ENCODE measurements at places on chromosomes 4 and X.

DNA sequence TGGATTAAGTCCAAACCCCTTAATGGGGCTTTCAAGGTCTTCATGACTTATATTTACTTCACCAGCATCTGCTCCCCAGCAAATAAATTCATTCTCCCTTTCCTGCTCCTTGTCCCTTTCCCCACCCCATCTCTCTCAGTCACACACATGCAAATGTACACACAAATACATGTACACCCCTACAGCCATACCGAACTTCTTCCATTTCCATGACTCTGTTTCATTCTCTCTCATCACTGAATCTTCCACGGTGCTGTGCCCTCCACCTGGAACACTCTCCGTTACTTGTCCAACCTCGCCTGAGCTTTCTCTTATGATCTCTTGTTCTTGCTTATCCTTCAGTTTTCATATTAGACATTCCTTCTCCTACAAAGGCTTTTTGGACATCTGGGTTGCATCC lies 22.0 kb upstream of the RPA4 start:
- no peak for DNase-seq

DNA sequence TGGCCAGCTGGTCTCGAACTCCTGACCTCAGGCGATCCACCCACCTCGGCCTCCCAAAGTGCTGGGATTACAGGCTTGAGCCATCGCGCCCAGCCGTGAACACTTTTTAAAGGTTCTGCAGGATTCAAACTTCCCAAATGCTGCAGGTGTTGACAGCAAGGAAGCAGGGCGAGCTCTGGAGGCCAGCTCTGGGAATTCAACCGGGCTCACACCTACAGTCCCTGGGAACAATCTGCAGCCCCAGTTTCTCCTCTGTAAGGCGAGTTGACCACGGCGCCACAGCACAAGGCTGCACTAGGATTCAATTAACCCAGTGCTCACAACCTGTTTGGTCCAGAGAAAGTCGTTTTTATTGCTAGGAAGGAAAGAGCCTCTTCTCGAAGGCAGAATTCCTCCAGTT lies 1.6 kb downstream of the MTNR1A start:
- DNase-seq, result no peak

- DNase-seq, result no peak
These were observed 130.1 kb downstream of the KLHL34 start for GRCh38 chrX:21528076-21528475.

DNA sequence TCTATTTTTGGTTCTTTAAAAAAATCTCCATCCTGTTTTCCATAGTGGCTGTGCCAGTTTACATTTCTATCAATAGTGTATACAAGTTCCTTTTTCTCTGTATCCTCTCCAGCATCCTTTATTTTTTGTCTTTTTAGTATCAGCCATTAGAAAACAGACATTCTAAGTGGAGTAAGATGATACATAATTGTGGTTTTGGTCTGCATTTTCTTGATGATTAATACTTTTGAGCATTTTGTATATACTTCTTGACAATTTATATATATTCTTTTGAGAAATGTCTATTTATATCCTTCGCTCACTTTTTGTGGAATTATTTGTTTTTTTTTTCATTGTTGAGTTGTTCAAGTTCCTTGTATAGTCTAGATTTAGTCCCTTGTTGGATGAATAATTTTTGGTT lies 382.2 kb upstream of the SPOCK3 start:
- DNase-seq, result no peak

- no peak for DNase-seq
These were observed 152.2 kb downstream of the TACR3 start for GRCh38 chr4:103567591-103567990.

- no peak for DNase-seq
These were observed 32.9 kb upstream of the STX18 start for GRCh38 chr4:4574792-4575191.

DNA sequence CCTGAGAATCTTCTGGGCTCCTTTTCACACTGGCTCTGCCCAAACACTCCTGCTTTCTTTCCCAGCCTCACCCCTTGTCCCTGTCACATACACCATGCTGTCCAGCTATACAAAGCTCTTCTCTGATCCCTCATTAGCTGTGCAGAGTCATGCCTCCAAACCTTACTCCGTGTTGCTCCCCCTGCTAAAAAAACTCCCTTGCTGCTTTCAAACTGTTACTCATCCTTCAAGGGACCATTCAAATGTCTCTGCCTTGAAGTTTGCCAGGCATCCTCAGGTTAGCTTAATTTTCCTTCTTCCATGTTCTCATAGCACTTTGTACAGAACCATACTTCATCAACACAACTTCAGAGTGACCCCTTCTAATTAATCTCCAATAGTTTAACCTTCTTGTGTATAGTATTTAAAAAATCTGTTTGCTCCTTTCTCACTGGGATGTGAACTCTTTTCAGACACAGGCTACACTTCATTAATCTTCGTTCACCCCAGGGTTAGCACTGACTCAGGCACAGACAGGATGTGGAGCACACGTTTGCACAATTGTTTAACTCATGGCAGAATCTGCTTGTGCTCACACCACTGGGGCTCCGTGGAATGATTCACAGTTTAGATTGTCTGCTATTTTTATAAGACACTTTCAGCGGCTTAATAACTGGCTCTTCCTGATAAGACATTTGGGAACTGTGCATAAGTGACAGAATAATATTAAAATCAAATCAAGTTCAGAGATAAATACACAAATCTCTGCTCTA lies 21.4 kb upstream of the SEL1L3 start:
- no peak for DNase-seq

DNA sequence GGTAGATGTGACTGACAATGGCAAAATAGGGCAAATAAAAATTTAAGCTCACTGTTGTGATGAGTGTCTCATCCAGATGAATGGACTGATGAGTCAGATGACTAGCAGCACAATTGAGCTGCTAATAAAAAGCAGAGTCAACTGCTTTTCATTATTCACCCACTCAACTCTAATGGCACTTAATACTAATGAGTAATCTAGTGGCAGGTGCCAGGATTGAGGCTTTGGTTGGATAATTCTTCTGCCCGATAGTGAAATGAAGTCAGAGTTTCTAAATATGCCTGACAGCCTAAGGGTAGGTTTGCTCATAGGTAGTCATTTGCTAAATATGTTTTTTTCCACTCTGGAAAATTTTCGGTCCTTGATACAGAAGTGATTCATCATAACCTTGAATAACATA lies 10.4 kb downstream of the OGT start:
- DNase-seq, result no peak

GRCh38 chr4:182711211-182711610 lies 206.0 kb downstream of the DCTD start:
- DNase-seq, result no peak

- no peak for DNase-seq
These were observed 34.6 kb upstream of the CPLX1 start for GRCh38 chr4:860561-860960.

GRCh38 chr4:19473569-19473968 lies 778.1 kb upstream of the SLIT2 start:
- no peak for DNase-seq

DNA sequence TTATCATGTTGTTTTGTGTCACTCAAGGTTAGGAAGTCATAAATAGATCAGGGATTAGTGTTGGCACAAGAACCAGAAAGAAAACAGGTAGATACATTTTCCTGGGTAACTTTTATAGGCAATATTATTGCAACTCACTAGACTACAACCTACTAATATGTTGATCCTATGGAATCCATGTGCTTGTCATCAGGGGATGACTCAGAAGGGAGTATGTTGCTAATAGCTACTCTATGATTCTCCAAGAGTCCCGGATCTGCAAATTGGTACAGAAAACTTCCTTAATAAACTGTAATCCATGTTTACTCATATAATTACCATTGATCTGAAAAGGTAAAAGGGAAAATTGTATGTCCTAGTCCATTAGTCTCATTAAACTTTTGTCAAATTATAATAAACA lies 11.7 kb upstream of the GNRHR start:
- DNase-seq, result no peak

DNA sequence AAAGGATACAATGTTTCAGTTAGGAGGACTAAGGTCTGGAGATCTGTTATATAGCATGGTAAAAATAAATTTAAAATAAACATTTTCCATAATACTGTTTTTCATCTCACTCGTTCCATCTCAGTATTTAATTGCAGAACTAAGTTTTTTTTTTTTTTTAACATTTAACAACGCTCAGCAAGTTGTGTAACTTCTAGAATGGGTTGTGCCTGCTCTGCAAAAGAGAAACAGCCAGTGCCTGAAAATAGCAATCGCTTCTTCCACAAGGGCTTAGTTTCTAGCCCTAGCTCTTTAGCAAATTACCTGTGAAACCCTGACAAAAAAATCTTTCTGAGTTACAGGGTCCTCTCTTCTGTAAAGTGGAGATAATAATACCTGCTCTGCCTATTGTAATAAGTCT lies 41.9 kb downstream of the CNGA1 start:
- no peak for DNase-seq

DNA sequence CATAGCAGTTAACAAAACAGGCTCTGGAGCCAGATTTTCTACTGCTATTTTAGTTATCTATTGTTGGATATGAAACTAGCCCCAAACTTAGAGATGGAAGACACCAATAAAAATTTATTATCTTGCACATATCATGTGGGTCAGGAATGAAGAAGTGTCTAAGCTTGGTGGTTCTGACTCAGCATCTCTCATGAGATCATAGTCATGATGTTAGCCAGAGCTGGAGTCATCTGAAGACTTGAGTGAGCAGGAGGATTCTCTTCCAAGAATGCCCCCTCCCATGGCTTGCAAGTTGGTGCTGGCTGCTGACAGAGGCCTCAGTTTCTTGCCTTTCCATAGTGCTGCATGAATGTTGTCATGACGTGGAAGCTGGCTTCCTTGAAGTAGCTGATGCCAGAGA lies 68.2 kb upstream of the TAPT1 start:
- DNase-seq, result no peak

DNA sequence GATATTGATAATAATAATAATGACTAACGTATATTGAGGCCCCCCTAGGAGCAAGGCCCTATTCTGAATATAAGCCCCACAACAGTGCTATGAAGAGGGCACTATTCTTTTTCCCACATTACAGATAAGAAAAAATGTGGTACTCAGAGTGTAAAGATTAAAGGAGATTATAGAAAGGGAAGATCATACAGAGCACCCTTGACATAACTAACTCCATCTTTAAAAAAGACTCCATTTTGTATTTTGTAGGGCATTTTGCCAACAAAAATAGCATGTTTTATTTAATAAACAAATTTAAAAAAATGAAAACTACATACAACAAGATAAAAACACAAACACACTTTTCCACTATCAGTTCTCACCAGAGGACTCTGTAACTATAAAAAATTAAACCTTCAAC lies 42.1 kb downstream of the GUCY1A1 start:
- DNase-seq, result no peak

DNA sequence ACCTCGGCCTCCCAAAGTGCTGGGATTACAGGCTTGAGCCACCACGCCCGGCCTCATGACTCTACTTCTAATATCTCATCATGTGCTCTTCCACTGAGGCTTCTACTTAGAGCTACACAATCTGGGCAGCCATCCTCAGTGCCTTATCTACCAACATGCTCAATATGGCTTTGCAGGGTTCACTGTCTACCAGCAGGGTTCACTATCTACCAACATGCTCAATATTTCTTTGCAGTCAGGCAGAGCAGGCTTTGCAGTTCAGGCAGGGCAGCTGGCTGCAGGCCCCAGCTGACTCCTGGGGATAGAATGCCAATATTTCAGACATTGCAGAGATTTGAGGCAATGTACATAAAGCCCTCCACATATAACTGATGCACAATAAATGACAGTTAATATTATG lies 47.5 kb downstream of the PKD2 start:
- DNase-seq, result no peak

GRCh38 chr4:147477439-147477838 lies 3.5 kb upstream of the EDNRA start:
- no peak for DNase-seq

DNA sequence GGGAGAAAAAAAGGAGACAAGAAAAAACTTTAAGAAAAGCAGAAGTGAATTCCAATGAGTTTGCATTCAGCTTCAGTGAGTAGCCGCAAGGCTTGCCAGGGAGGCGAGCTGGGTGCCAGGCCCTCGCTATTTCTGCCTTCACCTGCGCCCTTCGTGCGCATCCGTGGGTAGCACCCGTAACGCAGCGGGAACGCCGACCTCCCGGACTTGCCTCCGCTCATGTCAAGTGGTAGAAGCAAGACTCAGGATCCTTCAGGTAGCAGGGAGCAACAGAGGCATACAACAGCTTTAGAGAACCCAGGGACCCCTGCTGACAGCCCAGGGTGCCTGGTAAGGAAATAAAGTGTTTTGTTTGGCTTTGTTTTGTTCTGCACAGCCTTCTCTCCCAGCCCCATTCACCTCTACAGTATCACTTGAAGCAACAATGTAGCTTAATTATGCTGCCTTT lies 140.0 kb upstream of the BCOR start:
- DNase-seq, result no peak

- no peak for DNase-seq
These were observed 68.2 kb downstream of the ARHGAP10 start for GRCh38 chr4:147799986-147800555.

DNA sequence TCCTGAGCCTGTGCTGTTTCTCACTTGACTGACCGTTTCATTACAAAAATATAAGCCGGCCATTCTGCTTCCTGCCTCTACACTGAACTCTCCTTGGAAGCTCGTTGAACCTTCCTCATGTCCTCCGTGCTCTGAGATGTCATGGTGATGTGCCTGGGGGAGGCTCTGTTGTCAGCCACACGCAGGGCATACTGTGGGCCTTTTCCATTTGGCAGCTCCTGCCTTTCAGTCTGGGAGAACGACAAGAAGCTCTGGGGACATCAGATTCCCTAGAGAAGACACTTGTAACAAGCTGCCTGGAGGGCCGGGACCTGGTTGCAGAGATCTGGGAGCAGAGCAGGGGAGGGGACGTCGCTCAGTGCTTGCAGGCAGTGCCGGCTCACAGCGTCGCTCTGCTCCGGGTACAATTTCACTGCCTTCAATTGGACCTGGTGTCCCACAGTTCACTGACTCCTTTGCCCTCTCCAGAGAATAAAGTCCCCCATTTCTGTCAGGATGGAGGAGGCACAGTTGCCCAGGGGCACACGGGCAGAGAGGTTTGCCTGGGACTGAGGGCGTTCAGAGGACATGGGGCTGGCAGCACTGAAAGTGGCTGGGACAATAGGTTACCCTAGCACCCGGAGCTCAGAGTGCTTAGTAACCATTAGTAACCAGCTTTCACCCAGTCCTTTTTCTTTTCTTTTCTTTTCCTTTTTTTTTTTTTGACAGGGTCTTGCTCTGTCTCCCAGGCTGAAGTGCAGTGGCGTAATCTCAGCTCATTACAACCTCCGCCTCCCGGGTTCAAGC lies 19.1 kb upstream of the MECP2 start:
- DNase-seq, result no peak

DNA sequence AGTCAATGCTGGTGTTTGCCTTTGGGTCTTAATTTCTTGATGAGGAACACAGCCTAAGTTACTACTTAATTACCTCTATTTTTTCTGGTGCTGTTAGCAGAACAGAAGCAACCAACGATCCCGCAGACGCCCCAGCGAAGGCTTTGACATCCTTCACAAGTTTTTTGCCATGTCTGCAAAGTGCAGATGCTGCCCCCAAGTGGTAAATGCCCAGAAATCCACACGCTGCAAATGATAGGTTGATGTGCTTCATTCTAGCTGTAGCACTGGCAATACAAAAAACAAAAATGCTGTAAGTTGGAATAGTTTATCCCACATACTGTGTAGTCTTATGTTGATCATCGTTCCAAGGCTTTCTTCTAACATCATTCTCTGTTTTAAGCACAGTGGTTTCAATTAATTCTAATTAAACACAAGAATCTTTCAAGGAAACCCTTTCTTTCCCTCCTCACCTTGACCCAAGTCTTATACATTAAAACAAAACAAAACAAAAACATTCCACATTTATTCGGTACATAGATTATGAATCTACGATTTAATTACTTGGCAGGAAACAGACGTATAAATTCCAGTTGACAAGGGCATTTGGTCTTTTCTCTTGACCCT lies 1.2 kb downstream of the PNPLA4 start:
- no peak for DNase-seq
